MG63 (cell line): ENCODE measurements at places on chromosomes 2 and 18. TPM values are rescaled to one million over a fixed set of nuclear protein-coding genes. Genes with fewer than 3 reads are reported as not detected.

- DNase-seq = no peak
These were observed 86.8 kb downstream of the METTL8 start for GRCh38 chr2:171346723-171347557.

GRCh38 chr2:232971744-232972143, 41.3 kb downstream of the NGEF start:
- no peak for DNase-seq

The CIB4 gene
- total RNA-seq = not detected in 2 replicates

GRCh38 chr2:143477714-143478443, 348.7 kb downstream of the ARHGAP15 start:
- no peak for DNase-seq
